ENCODE measurements at places on chromosomes 11 and 22.

GRCh38 chr11:77147668-77148321 is 19.7 kb downstream of the MYO7A start:
- no peak for DNase-seq

DNA sequence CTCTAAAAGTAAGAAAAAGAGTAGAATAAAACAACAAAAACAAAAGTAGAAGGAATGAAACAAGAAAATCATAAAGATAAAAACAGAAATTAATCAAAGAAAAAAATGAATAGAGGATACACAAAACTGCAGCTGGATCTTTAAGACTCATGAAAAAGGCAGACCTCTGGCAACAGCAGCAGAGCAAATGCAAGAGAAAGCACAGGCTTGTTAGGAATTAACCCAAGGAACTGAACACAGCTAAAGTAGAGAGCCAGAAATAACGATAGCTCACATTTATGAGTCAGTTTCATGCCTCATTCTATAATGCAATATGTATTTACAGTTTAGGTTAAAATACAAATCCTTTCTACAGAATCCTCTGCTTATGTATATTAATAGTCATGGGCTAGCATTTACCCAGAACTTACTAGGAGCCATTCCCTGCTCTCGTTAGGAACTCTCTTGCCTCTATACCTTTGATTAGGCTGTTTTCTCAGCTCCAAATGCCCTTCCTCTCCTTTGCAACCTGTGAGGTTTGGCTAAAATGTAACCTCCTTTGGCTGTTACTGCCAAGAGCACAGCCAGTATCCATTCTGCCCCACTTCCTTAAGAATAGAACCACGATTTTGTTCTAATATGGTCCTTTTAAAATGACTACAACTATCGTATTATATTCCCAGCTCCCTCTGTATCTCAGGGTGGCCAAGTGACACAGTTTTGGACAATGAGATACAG is 38.3 kb upstream of the NFAM1 start:
- DNase-seq, result no peak

DNA sequence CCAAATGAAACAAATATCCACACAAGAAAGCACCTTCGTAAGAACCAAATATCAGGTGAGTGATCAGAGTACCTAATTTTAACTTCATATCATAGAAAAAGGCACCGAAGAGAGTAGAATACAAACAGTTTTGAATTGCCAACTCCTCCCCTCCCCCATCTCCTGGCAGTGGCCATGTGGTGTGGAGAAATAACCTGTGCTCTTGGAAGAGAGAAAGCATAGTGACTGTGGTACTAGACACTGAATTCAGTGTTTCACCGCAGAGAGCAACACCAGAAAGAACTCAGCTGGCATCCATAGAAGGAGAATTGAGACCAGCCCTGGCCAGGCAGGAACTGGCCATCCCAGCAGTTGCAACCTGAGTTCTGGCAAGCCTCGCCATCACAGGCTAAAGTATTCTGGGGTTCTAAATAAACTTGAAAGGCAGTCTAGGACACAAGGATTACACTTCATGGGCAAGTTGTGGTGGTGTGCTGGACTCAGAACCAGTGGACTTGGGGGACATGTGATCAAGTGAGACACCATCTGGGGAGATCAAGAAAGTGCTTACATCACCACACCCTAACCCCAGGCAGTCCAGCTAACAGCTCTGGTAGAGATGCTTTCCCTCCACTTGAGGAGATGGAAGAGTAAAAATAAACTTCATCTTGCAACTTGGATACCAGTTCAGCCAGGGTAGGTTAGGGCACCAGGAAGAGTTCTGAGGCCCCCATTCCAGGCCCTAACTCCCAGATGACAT is 1003.2 kb downstream of the NTM start:
- no peak for DNase-seq

DNA sequence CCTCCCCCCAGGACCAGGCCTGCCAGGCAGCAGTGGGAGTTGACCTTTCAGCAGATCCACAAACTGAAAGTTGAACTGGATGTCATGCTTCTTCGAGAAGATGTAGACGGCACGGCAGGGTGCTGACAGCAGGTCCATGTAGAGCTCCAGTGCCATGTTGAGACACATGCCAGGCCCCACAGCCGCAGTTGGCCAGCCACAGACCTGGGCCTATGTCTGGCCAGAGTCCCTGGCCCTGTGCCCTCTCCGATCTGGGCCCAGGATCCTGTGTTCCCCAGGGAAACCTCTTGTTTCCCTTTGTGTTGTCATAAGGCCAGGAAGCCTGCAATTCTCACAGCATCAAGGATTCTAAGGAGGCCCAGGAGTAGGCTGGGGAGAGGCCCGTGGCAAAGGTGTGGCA is at the start of gene GSTT4:
Gene GSTT4, minus strand, starts transcription at position 253 of the 400 bp plus-strand sequence. Its CDS starts 97 bp downstream, at position 156.
- DNase-seq, result no peak

- DNase-seq, result no peak
Measured at GRCh38 chr22:42805016-42805997, 51.8 kb downstream of the ARFGAP3 start.

GRCh38 chr11:92224054-92224406 is 588 bp upstream of the FAT3 start:
- no peak for DNase-seq

- DNase-seq, result peak; percentile 18
Measured at GRCh38 chr11:9263840-9264315, 1.3 kb downstream of the DENND5A start.

DNA sequence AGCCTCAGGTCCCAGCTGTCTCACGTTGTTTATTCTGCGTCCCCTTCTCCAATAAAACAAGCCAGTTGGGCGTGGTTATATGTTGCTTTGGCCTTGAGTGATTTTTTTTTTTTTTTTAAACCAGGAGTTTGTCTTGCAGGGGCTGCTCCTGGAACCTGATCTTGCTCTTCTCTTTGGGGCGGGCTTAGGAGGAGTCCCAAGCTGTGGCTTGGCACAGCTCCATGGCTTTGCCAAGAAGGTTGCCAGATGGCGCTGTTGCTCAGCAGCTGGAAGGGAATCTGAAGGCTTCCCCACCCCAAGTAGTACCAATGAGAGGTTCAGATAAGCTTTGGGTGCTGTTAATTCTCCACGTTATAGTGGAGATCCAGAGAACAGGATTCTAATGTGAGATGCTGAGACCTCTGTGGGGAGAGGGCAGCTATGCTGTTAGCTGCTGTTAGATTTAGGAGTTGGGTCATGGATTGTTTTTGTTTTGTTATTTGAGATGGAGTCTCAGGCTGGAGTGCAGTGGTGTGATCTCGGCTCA is 2.0 kb upstream of the FERMT3 start:
- peak; percentile 60 for DNase-seq

DNA sequence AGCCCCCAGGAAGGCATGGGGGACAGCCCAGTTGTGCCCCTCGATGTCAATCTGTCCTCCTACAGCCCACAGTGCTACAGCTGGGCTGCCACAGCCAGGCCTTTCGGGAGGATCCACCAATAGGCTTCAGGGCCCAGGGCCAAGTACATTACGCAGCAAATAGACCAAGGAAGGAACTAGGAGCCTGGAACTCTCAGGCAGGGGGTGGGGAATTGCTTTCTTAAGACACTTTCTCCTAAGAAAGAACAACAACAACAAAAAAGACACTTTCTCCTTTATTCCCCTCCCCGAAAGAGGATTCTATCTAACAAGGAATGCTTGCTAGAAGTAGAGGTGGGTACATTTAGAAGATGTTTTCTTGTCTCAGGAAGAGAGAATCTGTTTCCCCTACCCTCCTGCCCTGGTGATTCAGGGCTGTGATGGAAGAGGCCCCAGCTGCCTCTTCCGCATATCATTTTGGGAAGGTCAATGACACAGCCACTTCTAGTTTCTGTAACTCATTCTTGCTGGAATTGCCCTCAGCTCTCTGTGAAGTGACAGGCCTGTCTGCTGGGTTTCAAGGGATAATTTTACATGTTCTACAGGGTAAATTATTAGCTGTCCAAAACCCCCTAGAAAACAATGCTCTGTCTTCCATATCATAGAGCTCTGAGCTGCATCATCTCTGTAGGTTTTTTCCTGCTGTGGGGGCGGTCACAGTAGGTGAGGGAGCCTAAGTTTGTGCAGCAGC is 6.0 kb upstream of the MALAT1 start:
- DNase-seq, result no peak

GRCh38 chr11:122843281-122844141 is 5.2 kb downstream of the CRTAM start:
- no peak for DNase-seq

GRCh38 chr22:45210174-45210573 is 30.5 kb downstream of the KIAA0930 start:
- DNase-seq, result no peak

DNA sequence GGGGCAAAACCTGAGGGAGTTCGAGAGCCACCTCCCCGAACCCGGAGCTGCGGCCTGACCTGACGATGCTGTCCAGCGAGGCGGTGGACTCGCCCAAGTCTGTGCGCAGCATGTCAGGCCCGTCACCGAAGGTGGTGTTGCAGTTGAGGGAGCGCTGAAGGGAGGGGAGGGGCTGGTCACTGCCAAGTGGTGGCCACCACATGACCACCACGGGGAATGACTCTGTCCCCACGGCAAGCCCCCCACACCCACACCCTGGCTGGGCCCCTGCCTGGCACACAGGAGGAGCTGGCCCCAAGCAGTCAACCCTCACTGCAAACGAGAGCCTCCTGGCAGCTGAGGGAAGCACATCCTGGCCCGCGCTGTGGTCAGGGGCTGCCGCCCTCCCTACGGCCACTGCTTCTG is 30.8 kb downstream of the TRMU start:
- no peak for DNase-seq

- DNase-seq, result no peak
Measured at GRCh38 chr22:30488121-30488520, 16.3 kb upstream of the SEC14L3 start.

DNA sequence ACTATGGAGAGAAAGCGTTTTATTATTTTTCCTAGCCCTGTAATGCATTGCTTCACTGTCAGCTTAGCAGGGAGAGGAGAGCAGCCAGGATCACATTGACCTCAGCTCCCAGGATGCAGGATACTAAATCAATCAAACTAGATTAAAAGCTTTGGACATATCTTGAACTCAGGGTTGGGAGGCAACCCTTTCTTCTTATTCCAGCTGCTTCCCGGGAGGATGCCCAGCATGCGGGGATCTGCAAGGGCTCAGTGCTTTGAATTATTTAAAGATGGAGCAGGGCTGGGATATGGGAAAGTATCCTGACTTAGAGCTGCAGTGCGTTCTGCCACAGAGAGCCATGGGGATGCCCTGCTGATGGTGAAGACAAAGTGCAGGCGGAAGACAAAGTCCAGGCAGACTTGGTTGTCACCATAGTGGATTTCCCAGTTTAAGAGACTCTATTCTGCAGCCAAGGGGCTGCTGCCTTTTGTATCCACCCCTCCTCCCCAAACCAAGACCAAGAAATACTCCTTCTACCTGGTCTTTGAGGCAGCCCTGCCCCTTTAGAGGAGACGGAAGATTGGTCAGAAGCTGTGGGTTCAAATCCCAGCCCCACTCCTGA is 1035.0 kb downstream of the TBC1D22A start:
- no peak for DNase-seq

GRCh38 chr11:21461701-21462100 is 731.2 kb upstream of the ANO5 start:
- DNase-seq, result no peak

- DNase-seq, result no peak
Measured at GRCh38 chr11:116558504-116559211, 214.1 kb downstream of the BUD13 start.

DNA sequence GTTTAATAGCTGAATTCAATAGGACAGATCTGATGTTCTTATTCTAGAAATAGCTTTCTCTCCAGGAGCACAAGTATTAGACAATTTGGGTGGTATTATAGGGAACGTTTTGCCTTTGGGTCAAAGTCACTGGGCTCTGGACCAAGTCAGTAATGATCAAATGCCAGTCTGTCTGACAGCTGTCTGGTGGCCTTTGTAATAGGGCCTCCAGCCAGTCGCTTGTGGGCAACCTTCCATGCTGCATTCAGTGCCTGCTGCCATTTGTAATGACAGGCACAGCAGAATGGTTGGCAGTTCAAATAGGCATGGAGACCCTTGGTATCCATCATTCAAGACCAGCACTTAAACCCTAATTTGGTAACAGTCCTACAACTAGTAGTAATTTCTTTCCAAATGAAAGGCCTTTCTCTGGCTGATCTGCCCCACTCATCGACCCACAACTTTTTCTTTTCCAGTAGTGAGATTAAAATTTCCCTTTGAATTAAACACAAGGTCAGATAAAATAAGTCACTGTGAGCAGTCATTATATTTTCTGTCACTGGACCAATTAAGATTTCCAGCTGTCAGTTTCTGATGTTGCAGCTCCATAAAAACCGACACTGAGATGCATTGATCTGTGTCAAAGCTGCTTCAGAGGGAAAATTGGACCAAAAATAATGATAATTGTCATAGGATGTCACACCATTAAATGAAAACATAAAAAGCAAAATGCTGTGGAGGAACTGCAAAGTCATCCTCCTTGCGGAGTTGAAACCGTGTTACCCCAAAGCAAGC is 1038.1 kb downstream of the LRRC4C start:
- DNase-seq, result no peak

DNA sequence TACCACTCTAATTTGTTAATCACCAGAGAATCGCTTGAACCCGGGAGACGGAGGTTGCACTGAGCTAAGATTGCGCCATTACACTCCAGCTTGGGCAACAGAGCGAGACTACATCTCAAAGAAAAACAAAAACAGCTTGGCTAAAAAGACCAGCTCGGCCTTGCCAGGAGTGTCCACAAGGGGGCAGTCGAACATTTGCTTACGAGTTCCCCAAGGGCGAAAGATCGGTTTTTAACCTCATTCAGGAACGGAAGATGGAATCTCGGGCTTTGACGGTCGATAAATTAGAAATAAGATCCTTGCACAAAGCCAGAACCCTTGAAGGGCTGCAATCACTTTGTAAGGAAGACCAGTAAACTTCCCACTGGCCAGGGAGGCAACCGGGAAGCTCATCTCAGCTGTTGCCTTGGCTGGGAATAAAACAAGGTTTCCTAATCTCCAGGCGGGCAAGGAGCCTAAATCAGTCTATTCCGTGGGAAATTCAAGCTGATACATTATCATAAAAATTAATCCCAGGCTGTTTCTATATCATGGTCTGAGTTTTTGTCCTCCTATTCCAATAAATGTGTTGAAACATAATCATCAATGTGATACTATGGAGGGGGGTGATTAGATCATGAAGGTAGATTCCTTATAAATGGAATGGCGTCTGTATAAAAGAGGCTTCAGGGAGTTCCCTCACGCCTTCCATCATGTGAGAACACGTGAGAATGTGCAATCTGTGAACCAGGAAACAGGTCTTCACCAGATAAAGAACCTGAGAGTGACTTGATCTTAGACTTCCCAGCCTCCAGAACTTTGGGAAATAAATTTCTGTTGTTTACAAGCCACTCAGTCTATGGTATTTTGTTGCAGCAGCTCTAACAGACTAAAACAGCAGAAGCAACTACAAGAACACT is 14.9 kb upstream of the SLC29A2 start:
- DNase-seq, result peak; percentile 88

GRCh38 chr22:41772645-41773044 is 27.8 kb upstream of the CCDC134 start:
- DNase-seq, result no peak

- no peak for DNase-seq
Measured at GRCh38 chr11:69493931-69494821, 12.7 kb downstream of the LINC01488 start.

DNA sequence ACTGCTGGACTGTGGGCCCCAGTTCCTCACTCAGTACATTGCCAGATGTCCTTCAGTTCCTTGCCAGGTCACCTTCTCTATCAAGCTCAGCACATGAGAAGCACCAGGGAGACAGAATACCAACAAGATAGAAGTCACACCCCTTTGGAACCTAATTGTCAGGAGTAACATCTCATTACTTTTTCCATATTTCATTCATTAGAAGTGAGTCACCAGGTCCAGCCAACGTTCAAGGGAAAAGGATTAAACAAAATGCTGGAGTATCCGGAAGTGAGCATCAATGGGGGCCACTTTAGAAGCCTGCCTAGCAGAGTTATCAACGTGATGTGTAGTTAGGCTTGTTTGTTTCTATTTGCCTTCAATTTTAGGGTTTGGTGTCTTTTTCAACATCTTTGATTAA is 569.3 kb downstream of the MIAT start:
- DNase-seq, result no peak

Measured in stimulated activated CD4-positive, alpha-beta T cell treated with anti-CD3 and anti-CD28 coated beads, Interleukin-12 subunit alpha, Interleukin-12 subunit beta, amount 100 ng/mL, for 24 hours (primary cell).